ENCODE measurements at places on chromosomes 5 and 9. TPM values are rescaled to one million over a fixed set of nuclear protein-coding genes. Genes with fewer than 3 reads are reported as not detected.

MSANTD3 gene
- total RNA-seq, result 40.3 TPM

CARTPT gene
- not detected for total RNA-seq

MYOT gene
- total RNA-seq, result not detected

SPINK4 gene
- total RNA-seq, result not detected

CER1 gene
- total RNA-seq, result not detected

RASEF gene
- 2.9 TPM for total RNA-seq

RETREG1 gene
- 6.0 TPM for total RNA-seq

CTNND2 gene
- under 0.01 TPM for total RNA-seq

MSX2 gene
- total RNA-seq, result 0.16 TPM

CNTNAP3 gene
- 13.5 TPM for total RNA-seq

TOR2A gene
- total RNA-seq, result 22.0 TPM

GCNT4 gene
- 1.1 TPM for total RNA-seq

CTNNAL1 gene
- total RNA-seq, result 86.4 TPM

SECISBP2 gene
- 20.7 TPM for total RNA-seq

GDNF gene
- not detected for total RNA-seq

OGN gene
- not detected for total RNA-seq

F2R gene
- 143 TPM for total RNA-seq
